ENCODE measurements at places on chromosomes 7 and 10. TPM values are rescaled to one million over a fixed set of nuclear protein-coding genes. Genes with fewer than 3 reads are reported as not detected.

ADRA2A gene
- total RNA-seq = 1.0 TPM

PNLIP gene
- total RNA-seq = not detected

DNA sequence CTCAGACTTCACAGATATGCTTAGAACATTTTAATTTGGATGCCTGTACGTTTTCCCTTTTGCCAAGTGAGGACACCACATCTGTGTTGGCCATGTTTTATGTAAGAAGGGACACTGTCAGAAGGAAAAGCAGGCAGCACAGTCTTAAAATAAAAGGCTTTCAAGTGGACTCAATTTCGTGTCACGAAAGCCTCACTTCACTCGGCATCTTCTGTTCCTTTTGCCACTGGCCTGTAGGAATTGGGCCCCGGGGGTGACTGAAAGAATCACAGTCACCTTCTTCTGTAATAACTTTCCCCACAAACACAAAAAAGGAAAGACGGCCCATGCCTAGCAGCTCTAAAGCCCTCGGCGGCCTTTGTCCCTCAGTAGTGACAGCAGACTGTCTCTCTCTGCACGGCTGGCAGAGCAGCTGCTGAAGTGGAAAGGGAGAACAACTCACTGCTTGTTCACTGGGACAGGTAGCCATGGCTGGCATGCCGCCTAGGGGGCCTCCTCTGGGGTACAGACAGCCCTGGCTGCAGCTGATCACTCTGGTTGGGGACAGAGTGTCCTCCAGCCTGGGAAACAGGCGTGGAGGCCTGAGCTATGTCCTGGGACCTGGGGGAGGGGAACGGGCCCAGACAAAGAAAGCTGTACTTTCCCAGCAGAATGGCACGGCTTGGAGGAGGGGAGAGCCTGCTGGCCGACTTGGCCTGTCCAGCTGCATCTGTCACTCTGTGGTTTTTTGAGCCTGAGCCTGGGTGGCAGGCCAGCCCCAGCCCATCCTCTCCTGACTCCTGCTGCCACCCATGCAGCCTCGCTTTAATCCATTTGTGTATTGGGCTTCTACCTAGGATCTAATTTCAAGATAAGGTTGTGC, 4.4 kb downstream of the RASSF4 start:
- H3K27ac ChIP-seq = peak overlapping the region; percentile 93
- H3K4me1 ChIP-seq = peaks cover 83% of the 10 kb centered on the region
- H3K36me3 ChIP-seq = no peaks in the 10 kb centered on the region
- peak; percentile 100 for DNase-seq

- H3K27ac ChIP-seq = no peak overlapping the region
- H3K4me3 ChIP-seq = no peak overlapping the region
- no peaks in the 10 kb centered on the region for H3K27me3 ChIP-seq
- no peaks in the 10 kb centered on the region for H3K4me1 ChIP-seq
These were observed 173.4 kb downstream of the IMMP2L start for GRCh38 chr7:111388912-111389311.

DNA sequence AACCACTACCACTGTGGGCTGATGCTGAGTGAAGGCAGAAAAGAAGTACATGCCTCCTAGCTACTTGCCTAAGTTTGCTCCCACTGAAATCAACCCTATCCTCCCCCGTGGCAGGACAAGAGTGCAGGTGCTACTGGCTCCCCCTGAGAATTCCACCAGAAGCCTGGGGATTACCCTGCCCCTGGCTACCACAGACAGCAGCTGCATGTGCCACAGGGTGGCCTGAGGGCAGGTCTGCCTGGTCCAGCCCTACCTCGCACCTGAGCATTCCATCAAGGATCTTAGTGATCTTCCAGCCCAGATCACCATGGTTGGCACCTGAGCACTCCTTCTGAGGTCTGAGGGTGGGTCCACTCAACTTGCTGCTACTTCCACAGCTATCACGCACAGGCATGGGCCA, 176.4 kb upstream of the SMIM30 start:
- no peaks in the 10 kb centered on the region for H3K27me3 ChIP-seq
- DNase-seq = no peak
- no peaks in the 10 kb centered on the region for H3K4me1 ChIP-seq
- no peak overlapping the region for H3K4me3 ChIP-seq
- no peaks in the 10 kb centered on the region for H3K36me3 ChIP-seq
- no peak overlapping the region for H3K27ac ChIP-seq

- no peaks in the 10 kb centered on the region for H3K4me1 ChIP-seq
- H3K36me3 ChIP-seq = no peaks in the 10 kb centered on the region
- H3K27ac ChIP-seq = no peak overlapping the region
- no peak overlapping the region for H3K4me3 ChIP-seq
- DNase-seq = no peak
These were observed 123.1 kb downstream of the DKK1 start for GRCh38 chr10:52437205-52437646.

- no peaks in the 10 kb centered on the region for H3K27me3 ChIP-seq
- H3K36me3 ChIP-seq = no peaks in the 10 kb centered on the region
- H3K4me1 ChIP-seq = no peaks in the 10 kb centered on the region
- no peak for DNase-seq
- H3K27ac ChIP-seq = no peak overlapping the region
These were observed 531.2 kb downstream of the HTR7 start for GRCh38 chr10:90326498-90327267.
